T-cell (primary cell): ENCODE measurements at places on chromosomes 7 and 10.
A peak's percentile ranks its signal among the peaks of the same experiment; 100 is the strongest.

DNA sequence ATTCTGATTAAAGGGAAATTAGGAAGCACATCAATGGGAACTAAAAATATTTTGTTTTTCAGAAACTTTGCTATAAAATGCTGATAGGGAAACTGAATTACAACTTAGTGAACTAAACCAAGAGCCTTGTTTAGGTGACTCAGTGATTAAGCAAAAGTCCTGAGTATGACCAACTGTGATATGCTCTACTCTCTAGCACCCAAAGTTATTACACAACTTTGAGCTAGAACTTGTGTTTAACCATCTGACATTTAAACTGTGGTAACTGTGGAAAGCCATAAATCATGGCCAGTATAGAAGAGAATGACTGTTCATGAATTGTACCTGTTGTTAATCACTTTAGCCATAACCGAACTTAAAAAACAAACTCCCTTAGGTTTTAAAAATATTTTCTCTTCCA is 127.4 kb downstream of the ZNF365 start:
- H3K4me3 ChIP-seq, result no peak overlapping the region
- no peaks in the 10 kb centered on the region for H3K36me3 ChIP-seq
- no peaks in the 10 kb centered on the region for H3K4me1 ChIP-seq
- H3K27me3 ChIP-seq, result no peaks in the 10 kb centered on the region

- H3K27ac ChIP-seq, result no peak within 1 kb of the TSS
- H3K4me1 ChIP-seq, result peaks cover 2% of the 10 kb centered on the region
- no peak for DNase-seq
- H3K27me3 ChIP-seq, result peaks cover 66% of the 10 kb centered on the region
- H3K4me3 ChIP-seq, result peak within 1 kb of the TSS; percentile 24
Measured at GRCh38 chr7:150800581-150801241, at the start of gene TMEM176A. Gene TMEM176A, plus strand, starts transcription at chr7:150800769. Its CDS starts 782 bp downstream, at chr7:150801551.

GRCh38 chr10:27138277-27138676 is 15.9 kb downstream of the YME1L1 start:
- H3K36me3 ChIP-seq, result no peaks in the 10 kb centered on the region
- no peaks in the 10 kb centered on the region for H3K27me3 ChIP-seq
- no peak overlapping the region for H3K4me3 ChIP-seq
- no peaks in the 10 kb centered on the region for H3K4me1 ChIP-seq
- H3K27ac ChIP-seq, result no peak overlapping the region
- DNase-seq, result no peak

- H3K36me3 ChIP-seq, result no peaks in the 10 kb centered on the region
- H3K4me3 ChIP-seq, result no peak overlapping the region
- H3K27me3 ChIP-seq, result peaks cover 28% of the 10 kb centered on the region
- H3K27ac ChIP-seq, result no peak overlapping the region
- H3K4me1 ChIP-seq, result peaks cover 17% of the 10 kb centered on the region
- no peak for DNase-seq
Measured at GRCh38 chr7:155380976-155381851, 76.7 kb upstream of the EN2 start.

- H3K4me3 ChIP-seq, result no peak overlapping the region
- no peaks in the 10 kb centered on the region for H3K4me1 ChIP-seq
- no peaks in the 10 kb centered on the region for H3K36me3 ChIP-seq
- no peaks in the 10 kb centered on the region for H3K27me3 ChIP-seq
- no peak for DNase-seq
Measured at GRCh38 chr7:94440451-94441039, 45.9 kb downstream of the COL1A2 start.

DNA sequence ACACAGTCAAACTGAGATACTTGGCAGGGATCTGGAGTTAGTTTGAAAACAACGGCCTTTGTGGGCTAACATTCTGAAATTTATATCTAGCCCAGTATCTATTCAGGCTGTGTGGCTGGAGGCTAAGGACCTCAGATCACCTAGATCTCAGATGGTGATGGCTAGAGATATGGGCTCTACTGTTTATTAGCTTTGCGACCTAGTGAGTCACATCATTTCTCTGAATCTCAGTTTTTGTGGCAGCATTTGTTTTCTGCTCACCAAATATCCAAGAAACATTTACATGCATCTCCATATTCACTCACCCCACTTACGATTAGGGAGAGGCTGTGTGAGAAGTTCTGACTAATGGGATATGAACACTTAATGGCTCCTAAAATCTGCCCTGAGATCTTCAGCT is 503.9 kb downstream of the KIF20B start:
- H3K4me1 ChIP-seq, result no peaks in the 10 kb centered on the region
- no peak overlapping the region for H3K4me3 ChIP-seq
- no peaks in the 10 kb centered on the region for H3K36me3 ChIP-seq
- no peaks in the 10 kb centered on the region for H3K27me3 ChIP-seq

- peaks cover 3% of the 10 kb centered on the region for H3K27me3 ChIP-seq
- H3K27ac ChIP-seq, result no peak overlapping the region
- no peak for DNase-seq
- H3K4me3 ChIP-seq, result no peak overlapping the region
Measured at GRCh38 chr7:47405921-47406800, 175.8 kb downstream of the TNS3 start.

GRCh38 chr10:20257422-20257821 is 441.2 kb downstream of the PLXDC2 start:
- no peaks in the 10 kb centered on the region for H3K36me3 ChIP-seq
- no peaks in the 10 kb centered on the region for H3K27me3 ChIP-seq
- H3K27ac ChIP-seq, result no peak overlapping the region
- no peaks in the 10 kb centered on the region for H3K4me1 ChIP-seq
